Activated T-helper 17 cell treated with anti-CD3 and anti-CD28 coated beads, Interleukin-2, amount 50 U/mL, for 72 hours (primary cell): ENCODE measurements at places on chromosomes 13 and 19. TPM values are rescaled to one million over a fixed set of nuclear protein-coding genes. Genes with fewer than 3 reads are reported as not detected.

DNA sequence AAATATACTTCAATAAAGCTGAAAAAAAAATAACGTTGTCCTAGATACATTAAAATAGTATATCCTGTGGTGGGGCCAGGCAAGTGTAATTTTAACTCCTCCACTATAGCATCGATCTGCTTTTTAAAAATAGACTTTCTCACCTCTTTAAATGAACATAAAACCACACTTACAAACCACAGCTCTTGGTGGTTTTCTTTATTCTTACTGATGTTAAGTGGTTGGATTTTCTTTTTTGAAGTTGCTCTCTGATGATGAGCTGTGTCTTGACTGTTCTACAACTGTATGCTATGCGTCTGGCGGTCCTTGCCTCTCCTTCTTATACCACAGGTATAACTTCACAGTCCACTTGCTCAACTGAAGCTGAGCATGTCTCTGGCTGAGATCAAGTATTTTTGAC lies 721.5 kb upstream of the KLHL1 start:
- no peak for ATAC-seq

DNA sequence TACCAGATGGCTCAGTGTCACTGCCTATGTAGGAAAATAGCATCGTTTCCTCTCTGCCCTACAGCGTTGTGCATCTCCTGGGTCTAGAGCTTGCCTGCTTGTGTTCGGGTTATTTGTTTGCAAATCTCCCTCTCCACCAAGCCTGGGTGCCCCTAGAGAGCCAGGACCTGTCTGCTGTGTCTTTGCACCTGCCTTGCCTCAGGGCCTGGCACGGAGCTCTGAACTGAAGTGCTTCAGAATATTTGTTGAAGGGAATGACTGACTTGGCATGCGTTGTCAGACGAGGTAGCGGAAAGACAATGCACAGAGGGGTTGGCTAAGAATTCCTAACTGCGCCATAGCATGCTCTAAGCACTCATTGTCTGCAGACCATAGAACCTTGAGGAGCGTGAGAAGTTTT lies 263.4 kb downstream of the FGF9 start:
- no peak for ATAC-seq

- no peak for ATAC-seq
These were observed 13.0 kb upstream of the BICRA start for GRCh38 chr19:47595944-47596343.

DNA sequence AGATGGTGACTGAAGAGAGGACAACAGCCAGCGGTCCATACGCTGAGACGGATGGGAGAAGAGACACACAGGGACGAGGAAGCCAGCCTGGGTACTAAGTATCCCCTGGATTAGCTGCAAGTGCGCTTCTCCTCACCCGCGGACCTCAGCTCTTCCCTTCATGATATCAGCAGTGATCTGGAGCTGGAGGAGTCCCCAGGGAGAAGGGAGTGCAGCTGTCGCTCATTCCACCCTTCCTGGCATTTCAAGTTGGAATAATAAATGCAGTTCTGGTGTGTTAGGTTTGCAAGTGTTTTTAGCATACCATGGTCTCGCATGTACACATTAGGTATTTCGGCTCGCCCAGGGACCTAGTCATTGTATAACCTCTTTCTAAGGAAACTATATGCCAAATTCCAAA lies 88.5 kb upstream of the C1QTNF9B start:
- ATAC-seq = no peak

GRCh38 chr13:109246001-109246400 lies 540.4 kb downstream of the IRS2 start:
- no peak for ATAC-seq

DNA sequence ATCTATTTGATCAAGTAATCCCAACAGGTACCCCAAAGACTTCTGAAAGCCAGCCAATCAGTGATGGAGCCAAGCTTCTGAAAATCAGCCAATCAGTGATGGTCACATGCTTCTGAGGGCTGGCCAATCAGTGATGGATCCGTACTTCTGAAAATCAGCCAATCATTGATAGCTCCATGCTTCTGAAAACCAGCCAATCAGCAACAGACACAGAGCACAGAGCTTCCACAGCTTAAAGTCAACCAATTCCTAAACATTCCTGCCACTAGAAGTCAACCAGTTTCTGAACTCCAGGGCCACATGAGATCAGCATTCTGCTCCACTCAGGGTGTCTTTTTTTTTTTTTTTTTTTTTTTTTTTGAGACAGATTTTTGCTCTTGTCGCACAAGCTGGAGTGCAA lies 8.2 kb upstream of the HSD17B14 start:
- ATAC-seq = peak; percentile 50

DNA sequence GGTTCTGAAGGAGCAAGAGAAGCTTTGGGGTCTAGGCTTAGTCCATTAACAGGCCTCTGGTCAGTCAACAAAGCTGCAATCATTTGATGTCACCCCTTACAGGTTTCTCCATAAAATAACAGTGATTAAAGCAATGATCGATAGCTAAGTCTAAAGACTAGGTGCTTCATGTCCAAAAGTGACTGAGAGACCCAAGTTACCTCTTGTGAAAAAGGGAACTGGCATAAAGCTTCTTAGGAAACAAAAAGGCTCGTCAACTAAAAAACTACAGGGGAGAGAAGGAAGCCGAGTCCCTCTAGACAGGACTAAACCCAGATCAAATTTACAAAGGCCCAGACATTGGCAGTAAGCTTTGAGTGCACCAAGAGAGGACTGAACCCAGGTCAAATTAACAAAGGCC lies 2.2 kb downstream of the DCUN1D2 start:
- ATAC-seq = no peak

DNA sequence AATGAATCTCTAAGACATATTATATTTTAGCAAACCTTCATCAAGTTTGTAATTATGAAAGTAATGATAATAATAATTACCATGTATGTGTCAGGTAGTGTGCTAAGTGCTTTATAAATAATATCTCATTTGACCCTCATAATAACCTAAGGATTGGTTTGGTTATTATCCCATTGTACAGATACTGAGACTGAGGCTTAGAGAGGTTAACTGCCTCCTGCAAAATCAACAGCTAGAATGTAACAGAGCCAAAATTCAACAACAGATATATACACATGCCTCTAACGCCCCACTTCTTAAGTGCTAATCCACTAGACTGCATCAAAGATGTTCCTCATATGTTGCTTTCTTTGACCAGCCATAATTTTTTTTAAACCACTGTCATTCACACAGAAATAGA lies 140.8 kb downstream of the ZAR1L start:
- ATAC-seq = no peak

GRCh38 chr19:35518313-35518712 lies 4.9 kb upstream of the DMKN start:
- ATAC-seq = no peak

DNA sequence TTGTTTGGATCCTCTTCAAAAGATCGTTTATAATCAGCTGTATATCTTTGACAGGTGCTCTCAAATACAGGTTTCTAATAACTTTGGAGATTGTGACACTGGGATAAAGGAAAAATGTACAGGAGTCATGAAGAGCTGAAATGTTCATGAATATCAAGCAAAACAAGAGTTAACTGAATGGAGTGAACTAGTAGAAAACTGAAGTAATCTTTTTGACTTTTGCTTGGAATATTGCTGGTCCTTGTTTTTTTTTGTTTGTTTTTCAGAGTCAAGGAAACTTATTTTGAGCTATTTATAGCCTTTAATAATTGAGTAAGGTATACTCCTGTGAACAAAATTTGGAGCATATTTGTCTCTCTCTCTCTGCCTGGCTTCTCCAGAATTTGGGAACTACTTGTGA lies 25.3 kb downstream of the MED4 start:
- no peak for ATAC-seq

- no peak for ATAC-seq
These were observed 5.0 kb upstream of the GZMM start for GRCh38 chr19:538641-539428.

DNA sequence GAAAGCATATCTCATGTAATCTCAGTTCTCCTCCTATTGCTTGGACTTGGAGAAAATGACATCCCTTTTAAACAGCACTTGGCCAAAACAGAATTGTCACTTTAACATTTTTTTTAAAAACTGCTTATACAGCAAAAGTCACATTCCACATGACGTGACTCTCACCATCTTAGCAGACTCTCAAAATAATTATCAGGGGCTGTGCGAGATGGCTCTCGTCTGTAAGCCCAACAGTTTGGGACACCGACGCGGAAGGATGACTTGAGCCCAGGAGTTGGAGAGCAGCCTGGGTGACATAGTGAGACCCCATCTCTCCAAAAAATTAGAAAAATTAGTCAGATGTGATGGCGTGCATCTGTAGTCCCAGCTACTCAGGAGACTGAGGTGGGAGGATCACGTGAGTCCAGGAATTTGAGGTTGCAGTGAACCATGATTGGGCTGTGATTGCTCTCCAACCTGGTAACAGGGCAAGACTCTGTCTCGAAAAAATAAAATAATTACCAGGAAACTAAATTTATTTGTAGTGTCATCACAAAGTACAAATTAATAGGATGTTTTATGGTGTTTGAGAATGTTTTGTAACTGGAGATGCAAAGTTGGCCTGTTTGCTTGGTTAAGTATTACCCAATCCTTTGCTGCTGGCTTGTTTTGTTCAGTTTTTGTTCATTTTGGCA lies 8.8 kb downstream of the SAFB start:
- ATAC-seq = no peak

DNA sequence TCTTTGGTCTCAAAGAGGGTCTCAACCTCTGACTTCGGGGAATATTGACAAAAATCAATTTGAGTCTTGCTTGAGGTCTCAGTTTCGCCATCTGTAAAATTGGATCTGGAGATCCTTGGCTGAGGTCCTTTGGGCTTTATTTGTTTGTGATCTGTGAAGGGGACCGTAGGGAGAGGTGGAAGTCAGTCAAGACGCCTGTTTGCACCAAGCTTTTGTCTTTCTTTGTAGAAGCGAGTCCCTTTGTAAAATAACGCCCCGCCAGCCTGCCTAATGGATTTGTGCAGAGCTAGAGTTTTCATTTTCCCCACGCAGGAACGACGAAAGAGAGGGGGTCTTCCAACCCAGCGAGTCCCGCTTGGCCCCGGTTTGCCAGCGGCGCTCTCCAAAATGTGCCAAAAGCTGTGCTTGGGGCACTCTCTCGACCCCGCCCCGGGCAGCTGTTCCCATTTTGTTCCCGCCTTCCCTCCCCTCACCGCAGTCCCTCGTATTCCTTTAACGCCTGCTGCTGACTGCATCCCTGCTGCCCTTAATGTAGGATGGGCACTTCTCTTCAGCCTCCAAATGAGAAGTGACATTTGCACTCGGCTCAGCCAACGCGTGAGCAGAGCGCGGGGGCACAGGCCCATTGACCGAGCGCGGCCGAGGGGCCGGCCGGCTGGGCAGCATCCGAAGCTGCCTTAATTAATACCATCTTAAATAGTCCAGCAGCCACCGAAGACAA lies 13.0 kb downstream of the ZIC5 start:
- no peak for ATAC-seq

DNA sequence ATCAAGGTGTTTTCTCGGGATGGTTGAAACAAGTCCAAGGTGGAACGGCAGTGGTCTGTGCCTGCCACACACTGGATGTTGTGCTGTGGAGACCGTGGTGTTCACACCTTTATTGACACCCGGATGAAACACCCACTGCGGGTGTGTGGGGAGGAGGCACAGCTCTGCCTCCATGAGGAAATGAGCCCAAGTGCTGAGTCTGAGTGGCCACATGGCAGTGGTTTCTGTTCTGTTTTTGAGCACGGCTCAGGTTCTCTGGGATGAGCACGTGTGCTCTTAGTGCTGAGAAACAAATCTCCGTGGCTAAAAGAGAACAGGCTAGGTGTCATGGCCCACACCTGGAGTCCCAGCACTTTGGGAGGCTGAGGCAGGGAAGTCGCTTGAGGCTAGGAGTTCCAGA lies 29.5 kb downstream of the UPF1 start:
- ATAC-seq = no peak

DNA sequence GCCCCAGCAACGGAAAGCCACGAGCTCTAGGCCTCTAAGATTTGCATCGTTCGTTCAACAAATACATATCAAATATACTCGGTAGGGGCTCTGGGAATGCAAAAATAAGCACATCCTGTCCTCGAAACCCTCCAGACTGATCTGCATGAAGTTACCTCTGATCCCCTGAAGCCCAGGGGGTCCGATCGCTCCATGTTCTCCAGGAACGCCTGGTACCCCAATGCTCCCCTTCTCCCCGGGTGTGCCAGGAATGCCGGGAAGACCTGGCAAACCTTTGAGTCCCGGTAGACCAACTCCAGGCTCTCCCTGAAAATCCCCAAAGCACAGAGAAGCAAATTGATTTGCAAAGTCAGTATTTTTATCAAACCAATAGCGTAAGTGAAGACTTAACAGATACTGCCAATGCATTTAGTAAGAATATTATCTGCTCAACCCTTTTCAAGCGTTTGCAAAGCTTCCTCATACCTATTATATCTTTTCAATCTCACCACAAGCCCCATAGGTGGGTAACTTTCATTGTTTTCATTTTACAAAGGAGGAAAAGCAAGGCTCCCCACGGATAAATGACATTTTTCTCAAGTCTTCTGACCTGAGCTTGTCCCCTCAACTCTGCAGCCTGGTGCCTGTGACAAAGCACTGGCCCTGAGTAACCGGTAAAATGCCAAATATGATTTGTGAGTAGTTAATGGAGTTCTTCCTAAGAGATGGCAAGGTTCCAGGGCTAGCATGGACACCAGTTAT lies 127.7 kb downstream of the COL4A1 start:
- ATAC-seq = no peak

DNA sequence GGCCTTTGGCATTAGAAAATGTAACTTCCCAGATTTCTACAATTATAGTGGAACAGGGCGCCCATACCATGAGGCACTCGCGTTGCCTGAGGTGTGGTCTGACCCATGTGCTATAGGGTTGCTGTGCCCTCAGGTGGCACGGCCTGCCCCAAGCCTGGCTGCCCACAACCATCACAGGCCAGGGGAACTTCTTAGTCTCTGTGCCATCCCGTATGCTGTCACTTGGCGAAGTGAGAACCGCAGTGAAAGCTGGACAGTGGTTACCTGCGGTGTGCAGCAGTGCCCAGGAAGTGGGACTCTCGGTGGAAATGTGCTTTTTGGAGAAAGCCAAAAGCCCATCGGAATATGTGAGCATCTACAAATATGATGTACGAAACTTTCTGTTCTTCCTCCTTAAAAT lies 88.2 kb upstream of the GPR183 start:
- ATAC-seq = no peak

ACTMAP gene
- total RNA-seq = 16.6 TPM

COX7A1 gene
- not detected for total RNA-seq

ODAD3 gene
- 0.42 TPM for total RNA-seq

SIGLECL1 gene
- 0.30 TPM for total RNA-seq

TMEM255B gene
- total RNA-seq = 2.0 TPM

ZNF296 gene
- total RNA-seq = 11.6 TPM

PALM3 gene
- not detected for total RNA-seq

KLK15 gene
- total RNA-seq = not detected

SIGLEC11 gene
- not detected for total RNA-seq
